ENCODE measurements at places on chromosomes 7 and 10.
A peak's percentile ranks its signal among the peaks of the same experiment; 100 is the strongest.

- no peak for DNase-seq
Measured at GRCh38 chr10:4865945-4866661, 40.1 kb downstream of the AKR1E2 start.

DNA sequence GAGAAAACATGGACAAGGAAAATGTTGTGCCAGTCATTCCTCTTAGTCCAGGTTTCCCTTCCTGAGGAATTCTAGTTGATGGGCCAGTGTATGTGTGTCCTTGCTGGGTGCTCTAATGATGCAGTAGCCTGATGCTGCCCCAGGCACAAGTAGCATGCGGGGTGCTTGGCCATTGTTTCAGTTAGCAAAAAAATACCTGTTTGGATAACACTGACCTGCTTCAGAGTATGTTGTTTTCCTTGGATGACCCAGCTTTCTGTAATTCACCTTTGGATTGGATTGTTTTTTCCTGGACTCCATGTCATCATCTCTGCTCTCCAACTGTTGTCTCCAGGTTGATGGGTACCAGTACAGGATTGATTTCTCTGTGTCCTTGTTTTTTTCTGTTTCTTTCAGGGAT lies 169.2 kb downstream of the SND1 start:
- no peak for DNase-seq

GRCh38 chr10:44470784-44471183 lies 85.9 kb upstream of the CXCL12 start:
- no peak for DNase-seq

DNA sequence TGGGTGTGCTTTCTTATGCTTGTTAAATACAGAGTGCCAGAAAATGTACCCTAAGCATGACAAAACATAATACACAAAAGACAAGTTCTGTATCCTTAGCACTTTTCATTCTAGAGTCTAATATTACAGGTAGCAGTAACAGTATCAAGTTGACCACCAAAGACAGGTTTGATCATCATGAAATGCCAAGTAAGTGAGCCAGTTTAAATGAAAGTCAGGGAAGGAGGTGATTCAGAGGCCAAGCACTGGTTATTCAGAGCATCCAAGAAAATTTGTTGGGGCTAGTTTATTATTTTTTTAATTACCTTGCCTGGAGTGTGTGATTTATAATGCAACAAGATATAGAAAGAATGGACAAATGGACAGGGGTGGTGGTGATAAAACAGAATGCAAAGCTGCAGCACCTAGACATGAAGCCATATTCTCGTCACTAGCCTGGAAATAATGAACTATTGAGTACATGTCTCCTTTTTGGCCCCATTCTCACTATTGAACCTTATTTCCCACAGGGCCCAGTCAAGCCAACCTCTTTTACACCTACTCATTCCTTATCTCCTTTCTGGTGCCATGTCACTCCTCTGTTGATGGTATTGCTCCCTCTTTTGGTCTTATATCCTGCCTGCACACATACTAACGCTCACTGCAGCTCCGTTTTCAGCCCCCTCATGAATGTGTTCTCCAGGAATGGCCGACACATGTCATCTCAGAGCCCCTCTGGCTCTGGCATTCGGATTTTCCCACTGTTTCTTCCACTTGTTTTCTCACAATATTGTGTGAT lies 78.6 kb upstream of the GLCCI1 start:
- DNase-seq: no peak

GRCh38 chr7:113550966-113551365 lies 367.8 kb downstream of the PPP1R3A start:
- DNase-seq: no peak

- no peak for DNase-seq
Measured at GRCh38 chr7:44307301-44307900, 18.0 kb downstream of the CAMK2B start.

GRCh38 chr7:26090927-26091519 lies 61.0 kb upstream of the NFE2L3 start:
- no peak for DNase-seq

GRCh38 chr7:29248713-29249382 lies 54.3 kb downstream of the CHN2 start:
- no peak for DNase-seq

DNA sequence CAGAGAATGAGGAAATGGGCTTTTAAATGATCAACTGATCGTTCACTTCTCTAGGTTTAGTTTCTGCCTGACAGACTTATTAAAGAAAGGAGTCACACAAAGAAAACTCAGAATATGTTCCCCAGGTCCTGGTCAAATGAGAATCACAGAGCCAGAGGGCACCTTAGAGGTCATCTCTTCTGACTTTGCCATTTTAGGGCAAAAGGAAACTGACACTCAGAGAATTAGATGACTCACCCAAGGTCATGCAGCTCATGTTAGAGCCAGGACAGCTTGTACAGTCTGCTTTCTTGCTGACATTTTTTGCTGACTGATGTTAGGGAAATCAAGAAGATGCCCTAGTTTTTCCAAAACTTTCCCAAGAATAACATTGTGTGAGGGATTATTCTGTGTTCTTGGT lies 312.7 kb upstream of the SP8 start:
- no peak for DNase-seq

DNA sequence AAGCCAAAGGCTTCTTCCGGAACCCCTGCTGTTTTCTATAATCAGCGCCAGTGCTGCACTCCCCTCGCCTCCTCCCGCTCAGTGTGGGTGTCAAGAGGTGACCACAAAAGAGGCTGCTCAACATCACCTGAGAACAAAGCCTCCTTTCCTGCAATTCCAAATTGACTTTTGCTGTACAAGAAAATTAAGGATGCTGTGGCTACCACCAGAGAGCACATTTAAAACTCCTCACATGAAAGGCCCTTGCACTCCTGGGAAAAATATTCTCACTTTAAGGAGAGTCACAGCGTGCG lies 96.4 kb downstream of the HIPK2 start:
- no peak for DNase-seq

GRCh38 chr10:58438340-58438871 lies 53.2 kb downstream of the TFAM start:
- DNase-seq: no peak

DNA sequence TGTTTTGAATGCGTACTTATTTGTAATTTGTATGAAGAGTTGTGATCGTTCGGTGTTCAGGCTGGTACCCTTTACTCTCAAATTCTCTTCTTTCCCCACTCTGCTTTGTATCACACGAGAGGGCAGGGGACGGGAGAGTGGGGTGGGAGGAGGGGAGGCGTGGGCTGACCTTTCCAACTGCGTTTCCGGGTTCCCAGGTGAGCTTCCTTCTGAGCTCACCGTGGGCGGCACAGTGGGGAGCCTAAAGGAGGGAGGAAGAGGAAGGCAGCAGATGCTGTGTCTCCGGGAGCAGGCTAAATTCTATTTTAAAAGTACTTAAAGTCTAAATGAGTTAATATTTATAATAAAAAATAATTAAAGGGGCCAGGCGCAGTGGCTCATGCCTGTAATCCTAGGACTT lies 7.4 kb upstream of the XRCC2 start:
- no peak for DNase-seq

DNA sequence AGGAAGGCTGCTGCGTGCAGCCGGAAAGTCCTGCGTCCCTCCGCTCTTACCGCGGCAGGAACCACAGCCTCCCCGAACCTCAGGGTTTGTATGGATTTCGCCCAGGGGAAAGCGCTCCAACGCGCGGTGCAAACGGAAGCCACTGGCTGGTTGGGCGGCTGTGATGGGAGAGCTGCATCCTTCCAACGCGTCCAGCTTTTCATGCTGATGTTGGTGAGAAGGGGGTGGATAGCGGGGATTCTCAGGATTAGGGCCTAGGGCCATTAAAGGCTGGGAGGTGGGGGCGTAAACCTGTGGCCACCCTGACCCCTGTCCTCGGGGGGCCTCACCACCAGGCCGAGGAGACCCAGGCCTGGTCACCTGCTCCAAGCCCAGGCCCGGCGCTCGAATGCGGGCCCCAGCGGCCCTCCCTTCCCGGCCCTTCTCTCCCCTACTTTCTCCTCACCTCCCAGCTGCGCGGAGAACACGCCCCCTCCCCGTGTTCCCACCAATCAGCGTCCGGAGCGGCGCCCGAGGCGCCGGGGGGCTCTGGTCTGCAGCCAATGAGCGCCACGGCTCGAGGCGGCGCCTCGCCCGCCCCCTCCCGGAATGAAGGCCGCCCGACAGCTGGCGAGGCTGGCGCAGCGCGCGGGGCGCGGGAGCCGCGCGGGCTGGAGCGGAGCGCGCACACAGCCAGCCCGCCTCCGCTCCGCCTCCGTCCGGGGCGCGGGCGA lies 458 bp upstream of the NANOS1 start:
- DNase-seq: peak; percentile 56

GRCh38 chr7:96303686-96304443 lies 18.0 kb downstream of the SLC25A13 start:
- no peak for DNase-seq

GRCh38 chr7:43666938-43667337 lies 62.4 kb downstream of the COA1 start:
- no peak for DNase-seq

DNA sequence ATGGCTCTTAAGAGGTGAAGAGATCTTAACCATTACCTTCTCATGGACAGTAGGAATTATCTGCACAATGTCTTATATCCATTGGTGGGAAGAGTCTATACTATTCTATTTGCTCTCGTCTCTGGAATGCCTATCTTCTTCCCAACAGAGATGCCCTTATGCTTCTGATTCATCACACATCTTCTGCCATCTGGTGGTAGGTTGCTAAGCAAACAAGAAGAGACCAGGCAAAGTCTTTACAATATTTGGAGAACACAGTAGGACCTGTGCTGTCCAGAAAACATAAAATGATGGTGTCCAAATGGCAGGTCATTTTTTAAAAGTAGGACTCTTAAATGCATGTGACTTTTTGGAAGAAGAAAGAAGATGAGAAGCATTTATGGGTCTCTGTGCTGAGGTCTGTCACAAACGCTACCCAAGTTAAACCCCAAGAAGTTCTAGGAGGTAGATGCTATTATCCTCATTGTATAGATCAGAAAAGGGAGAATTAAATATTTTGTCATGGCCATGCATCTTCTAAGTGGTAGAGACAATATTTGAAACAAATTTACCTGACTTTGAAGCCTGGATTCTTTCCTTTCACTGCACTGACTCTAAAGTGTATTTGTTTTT lies 67.8 kb upstream of the NXPH1 start:
- no peak for DNase-seq

GRCh38 chr10:65294329-65294728 lies 1631.5 kb upstream of the LRRTM3 start:
- DNase-seq: no peak

DNA sequence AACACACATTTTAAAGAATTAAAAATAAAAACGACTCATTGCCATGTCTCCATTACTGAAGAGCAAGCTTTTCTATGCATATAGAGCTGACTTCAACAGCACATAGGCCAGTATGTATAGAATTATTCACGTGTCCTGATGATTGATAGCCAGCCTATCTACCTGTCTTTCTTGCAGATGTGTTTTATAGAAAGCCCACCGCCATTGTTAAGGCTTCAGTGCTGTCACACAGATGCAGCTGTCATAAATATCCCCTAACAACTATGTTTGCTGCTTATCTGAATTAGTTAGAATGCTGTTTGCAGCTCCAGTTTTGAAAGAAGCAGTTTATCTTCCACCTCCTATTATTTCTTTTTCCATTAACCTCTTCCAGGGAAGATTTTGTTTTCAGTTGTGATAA lies 235.9 kb downstream of the SLC25A13 start:
- DNase-seq: no peak

DNA sequence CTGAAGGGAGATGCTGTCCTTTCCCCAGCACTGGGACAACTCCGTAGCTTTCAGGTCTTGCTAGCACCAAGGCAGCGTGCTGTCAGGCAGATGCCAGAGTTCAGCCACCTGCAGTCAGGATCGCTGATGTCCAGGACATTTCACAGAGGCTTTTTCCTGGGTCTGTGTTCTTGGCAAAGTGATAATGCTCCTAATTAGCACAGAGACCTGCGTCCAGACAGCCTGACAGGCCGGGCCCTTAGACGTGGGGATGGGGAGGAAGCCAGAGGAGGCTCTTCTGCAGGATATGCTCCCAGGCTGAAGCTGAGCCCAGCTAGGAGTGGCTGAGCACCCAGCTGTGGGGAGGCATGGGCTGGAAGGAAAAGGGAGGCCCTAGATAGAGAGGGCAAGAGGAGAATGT lies 82.5 kb upstream of the TBX20 start:
- no peak for DNase-seq

DNA sequence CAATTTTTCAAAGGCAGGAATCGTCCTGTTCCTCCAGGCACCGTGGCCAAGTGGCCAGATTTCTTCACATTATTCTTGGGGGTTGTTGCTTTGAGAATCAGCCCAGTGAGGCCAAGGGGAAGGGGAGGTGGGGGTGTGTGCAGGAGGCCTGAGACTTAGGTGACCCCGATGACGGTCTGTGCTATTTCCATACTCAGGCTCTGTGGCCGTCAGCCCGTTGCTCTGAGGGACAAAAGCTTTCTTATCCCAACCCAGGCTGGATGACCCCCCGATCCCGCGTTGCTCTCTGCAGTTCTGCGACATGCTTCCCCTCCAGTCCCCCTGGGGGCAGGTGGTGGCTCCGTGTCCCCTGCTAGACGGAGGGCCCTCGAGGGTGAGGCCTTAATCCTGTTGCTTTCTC lies 14.2 kb downstream of the DOCK1 start:
- DNase-seq: no peak

DNA sequence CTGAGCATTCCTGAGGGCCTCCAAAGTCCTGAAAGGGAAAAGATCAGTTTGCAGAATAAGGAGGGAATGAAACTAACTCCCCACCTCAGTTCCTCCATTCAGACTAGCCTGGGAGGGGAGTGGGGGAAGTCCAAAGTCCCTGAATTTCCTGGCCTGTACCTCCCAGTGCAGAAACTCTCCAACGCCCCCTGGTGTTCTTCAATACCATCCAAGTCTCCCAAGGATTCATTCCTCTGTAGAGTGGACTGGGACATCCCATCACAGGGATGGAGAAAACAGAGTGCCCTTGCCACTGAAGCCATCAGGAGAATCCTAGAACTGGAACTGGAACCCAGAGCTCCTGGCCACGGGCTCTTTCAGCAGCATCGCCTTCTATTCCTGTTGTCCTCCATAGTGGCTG lies 1.6 kb upstream of the COL13A1 start:
- no peak for DNase-seq

GRCh38 chr10:97399843-97400545 lies 1.1 kb downstream of the RRP12 start:
- no peak for DNase-seq

GRCh38 chr7:130917669-130918128 lies 183.7 kb upstream of the KLF14 start:
- DNase-seq: no peak

DNA sequence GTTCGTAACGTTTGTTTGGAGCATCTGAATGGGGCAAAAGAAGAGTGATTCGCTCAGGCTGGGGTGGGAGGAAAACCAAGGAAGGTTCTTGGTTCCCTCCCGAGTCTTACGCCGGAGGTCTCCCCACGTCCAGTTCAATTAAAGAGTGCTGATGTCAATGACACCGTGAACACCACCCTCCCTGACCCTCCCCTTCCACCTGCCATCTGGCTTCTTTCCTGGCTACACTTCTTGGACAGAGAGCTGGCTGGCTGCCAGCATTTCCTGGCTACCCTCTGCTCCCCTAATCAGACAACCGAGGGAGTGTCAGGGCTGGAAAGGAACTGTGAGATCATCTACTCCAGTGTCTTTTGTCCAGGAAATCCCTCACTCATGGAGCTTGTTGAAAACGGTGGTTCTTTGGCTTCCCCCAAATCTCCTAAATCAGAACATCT lies 24.1 kb upstream of the FFAR4 start:
- DNase-seq: no peak
